GM12878 (cell line): ENCODE measurements at places on chromosomes 13 and 19.

- no peak for DNase-seq
- H3K27me3 ChIP-seq, result no peaks in the 10 kb centered on the region
- H3K27ac ChIP-seq, result no peak overlapping the region
- no peaks in the 10 kb centered on the region for H3K4me1 ChIP-seq
These were observed 172.2 kb downstream of the OLFM4 start for GRCh38 chr13:53200498-53201453.

GRCh38 chr13:114019367-114019766, 45.5 kb upstream of the C13orf46 start:
- no peak overlapping the region for H3K27ac ChIP-seq
- peaks cover 33% of the 10 kb centered on the region for H3K36me3 ChIP-seq
- H3K4me3 ChIP-seq, result no peak overlapping the region

DNA sequence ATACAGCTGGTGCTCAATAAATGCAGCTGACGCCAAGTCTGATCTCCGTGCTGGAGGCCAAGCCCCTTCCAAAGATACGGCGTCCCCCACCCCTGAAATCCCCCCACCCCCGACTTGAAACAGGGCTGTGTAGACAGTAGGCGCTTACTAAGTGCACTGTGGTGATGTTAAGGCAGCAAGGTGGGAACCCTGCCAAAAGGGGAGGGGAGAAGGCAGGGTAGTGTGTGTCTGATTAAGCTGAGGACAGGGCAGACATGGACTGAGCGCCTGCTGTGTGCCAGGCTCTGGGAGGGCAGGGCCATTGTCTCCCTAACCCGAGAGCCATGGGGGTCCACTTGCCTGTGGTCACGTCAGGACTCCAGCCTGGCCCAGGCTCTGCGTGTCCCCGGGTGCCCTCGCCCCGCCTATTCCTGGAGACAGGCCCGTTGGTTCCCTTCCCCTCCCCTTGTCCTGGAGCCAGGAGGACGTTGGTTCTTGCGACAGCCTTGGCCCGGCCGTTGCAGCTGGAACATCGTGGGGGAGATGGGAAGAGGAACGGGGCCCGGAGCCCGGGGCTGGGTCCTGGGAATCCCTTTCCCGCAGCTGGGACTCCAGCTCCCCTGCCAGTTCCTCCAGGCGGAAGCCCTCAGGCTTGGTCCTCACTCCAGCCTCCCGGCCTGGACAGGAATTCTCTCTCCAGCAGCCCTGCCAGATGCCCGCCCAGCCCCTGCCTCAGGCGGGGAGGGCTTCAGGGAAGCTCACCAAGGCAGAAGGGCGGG, 1.7 kb upstream of the ELANE start:
- H3K36me3 ChIP-seq, result no peaks in the 10 kb centered on the region
- DNase-seq, result no peak
- H3K4me1 ChIP-seq, result no peaks in the 10 kb centered on the region
- H3K4me3 ChIP-seq, result no peak overlapping the region
- no peak overlapping the region for H3K27ac ChIP-seq

DNA sequence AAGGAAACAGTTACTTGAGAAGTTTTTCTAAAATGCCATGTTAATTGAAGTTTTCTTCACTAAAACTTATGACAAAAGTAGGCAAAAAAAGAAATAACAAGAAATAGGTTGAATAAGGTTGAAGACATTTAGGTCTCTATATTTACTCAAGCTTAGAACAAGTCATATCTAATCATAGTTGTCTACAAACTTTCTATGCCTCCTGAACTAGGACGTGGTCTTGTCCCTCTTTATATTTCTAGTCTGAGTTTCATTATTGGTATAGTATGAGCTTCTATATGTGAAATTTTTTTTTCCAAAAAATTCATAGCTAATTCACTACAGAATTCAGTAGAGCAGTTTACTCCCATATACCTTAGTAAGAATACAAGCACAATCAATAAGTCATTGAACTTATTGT, 836.4 kb downstream of the SLITRK6 start:
- no peak for DNase-seq
- H3K4me1 ChIP-seq, result no peaks in the 10 kb centered on the region
- no peak overlapping the region for H3K4me3 ChIP-seq
- H3K27me3 ChIP-seq, result no peaks in the 10 kb centered on the region
- no peak overlapping the region for H3K27ac ChIP-seq
- H3K36me3 ChIP-seq, result no peaks in the 10 kb centered on the region

- no peak overlapping the region for H3K4me3 ChIP-seq
- H3K36me3 ChIP-seq, result no peaks in the 10 kb centered on the region
- no peaks in the 10 kb centered on the region; the same call in 1 of the 2 replicates for H3K27me3 ChIP-seq
- no peaks in the 10 kb centered on the region for H3K4me1 ChIP-seq
These were observed 68.3 kb downstream of the ATP8A2 start for GRCh38 chr13:25440061-25440460.

DNA sequence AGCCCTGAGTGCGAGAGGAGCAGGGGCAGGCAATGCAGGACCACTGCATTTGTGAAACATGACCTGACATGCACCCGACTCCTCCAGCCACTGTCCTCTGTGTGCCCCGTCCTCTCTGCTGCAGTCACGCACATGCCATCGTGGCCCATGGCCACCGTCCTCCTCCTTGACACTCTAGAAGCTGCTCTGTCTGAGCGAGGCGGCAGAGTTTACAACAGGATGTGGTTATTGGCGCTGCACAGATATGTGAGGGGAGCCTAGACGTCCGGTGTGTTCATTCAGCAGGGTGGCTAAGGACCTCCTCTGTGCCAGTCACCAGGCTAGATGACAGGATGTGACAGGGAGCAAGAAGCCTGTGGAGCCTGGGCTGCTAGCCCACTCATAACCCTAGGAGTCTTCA, 277.8 kb downstream of the FOXO1 start:
- peaks cover 11% of the 10 kb centered on the region for H3K4me1 ChIP-seq
- peak overlapping the region; percentile 23 for H3K27ac ChIP-seq
- H3K36me3 ChIP-seq, result no peaks in the 10 kb centered on the region
- peak overlapping the region; percentile 55; the same call in 1 of the 2 replicates for H3K4me3 ChIP-seq
- H3K27me3 ChIP-seq, result no peaks in the 10 kb centered on the region

DNA sequence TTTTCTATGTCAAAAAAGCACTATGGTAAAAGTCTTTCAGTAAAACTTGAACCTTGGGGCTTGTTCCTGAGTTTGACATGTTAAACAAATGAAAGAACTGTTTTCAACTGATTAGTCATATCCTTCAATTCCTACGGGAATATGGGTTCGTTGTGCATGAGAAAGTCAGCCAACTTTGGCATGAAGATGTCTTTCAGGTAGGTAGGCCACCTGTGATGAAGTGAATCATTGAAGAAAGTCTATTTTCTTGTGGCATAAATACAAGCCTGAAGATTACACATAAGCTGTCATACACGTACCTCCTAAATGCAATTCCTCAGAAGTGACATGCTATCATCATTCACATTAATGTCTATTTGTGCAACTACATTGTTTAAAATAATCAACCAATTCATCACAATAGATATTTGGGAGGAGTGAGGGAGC, 513.0 kb downstream of the IRS2 start:
- H3K36me3 ChIP-seq, result no peaks in the 10 kb centered on the region
- H3K27ac ChIP-seq, result no peak overlapping the region
- no peaks in the 10 kb centered on the region for H3K4me1 ChIP-seq
